ENCODE measurements at places on chromosomes 5 and 9. TPM values are rescaled to one million over a fixed set of nuclear protein-coding genes. Genes with fewer than 3 reads are reported as not detected.

DNA sequence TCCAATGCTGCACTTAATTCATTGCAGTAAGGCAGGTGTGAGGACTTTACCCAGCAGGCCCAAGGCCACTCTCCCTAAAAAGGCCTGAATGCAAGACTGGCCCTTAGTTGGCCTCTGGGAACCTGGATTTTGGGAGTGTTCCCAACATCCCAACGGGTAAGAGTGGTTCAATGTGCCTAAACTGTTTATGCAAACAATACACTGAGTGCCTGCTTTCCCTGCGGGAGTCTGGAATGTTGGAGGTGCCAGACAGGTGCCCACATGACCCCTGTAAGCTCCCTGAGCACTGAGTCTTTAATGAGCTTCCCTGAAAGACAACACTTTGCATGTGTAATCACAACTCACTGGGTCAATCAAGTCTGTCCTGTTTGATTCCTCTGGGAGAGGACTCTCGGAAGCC, 37.4 kb downstream of the NSUN2 start:
- H3K27me3 ChIP-seq = no peaks in the 10 kb centered on the region
- H3K4me3 ChIP-seq = no peak overlapping the region

Gene SPINK1
- not detected for total RNA-seq

- no peak for DNase-seq
- H3K27me3 ChIP-seq = peaks cover 28% of the 10 kb centered on the region
- H3K4me3 ChIP-seq = no peak overlapping the region
- no peaks in the 10 kb centered on the region for H3K36me3 ChIP-seq
Measured at GRCh38 chr9:3177146-3177761, 333.4 kb upstream of the PUM3 start.

GRCh38 chr9:134502266-134502791, 139.3 kb upstream of the COL5A1 start:
- H3K27me3 ChIP-seq = peaks cover 28% of the 10 kb centered on the region
- no peak overlapping the region for H3K27ac ChIP-seq
- DNase-seq = no peak
- H3K4me3 ChIP-seq = no peak overlapping the region
- no peaks in the 10 kb centered on the region for H3K36me3 ChIP-seq
- no peaks in the 10 kb centered on the region for H3K4me1 ChIP-seq

Gene BRINP1
- not detected for total RNA-seq

Gene CCNI2
- 10.0 TPM for total RNA-seq

Gene FGF1
- not detected for total RNA-seq

GRCh38 chr5:149452007-149452664, 73.0 kb upstream of the IL17B start:
- H3K36me3 ChIP-seq = no peaks in the 10 kb centered on the region
- no peak overlapping the region for H3K27ac ChIP-seq
- H3K27me3 ChIP-seq = no peaks in the 10 kb centered on the region
- H3K4me1 ChIP-seq = peaks cover 9% of the 10 kb centered on the region

GRCh38 chr9:27474305-27474704, 49.8 kb upstream of the IFNK start:
- peaks cover 2% of the 10 kb centered on the region for H3K36me3 ChIP-seq
- no peaks in the 10 kb centered on the region for H3K4me1 ChIP-seq
- no peaks in the 10 kb centered on the region for H3K27me3 ChIP-seq
- DNase-seq = no peak
- H3K4me3 ChIP-seq = no peak overlapping the region
- no peak overlapping the region for H3K27ac ChIP-seq

DNA sequence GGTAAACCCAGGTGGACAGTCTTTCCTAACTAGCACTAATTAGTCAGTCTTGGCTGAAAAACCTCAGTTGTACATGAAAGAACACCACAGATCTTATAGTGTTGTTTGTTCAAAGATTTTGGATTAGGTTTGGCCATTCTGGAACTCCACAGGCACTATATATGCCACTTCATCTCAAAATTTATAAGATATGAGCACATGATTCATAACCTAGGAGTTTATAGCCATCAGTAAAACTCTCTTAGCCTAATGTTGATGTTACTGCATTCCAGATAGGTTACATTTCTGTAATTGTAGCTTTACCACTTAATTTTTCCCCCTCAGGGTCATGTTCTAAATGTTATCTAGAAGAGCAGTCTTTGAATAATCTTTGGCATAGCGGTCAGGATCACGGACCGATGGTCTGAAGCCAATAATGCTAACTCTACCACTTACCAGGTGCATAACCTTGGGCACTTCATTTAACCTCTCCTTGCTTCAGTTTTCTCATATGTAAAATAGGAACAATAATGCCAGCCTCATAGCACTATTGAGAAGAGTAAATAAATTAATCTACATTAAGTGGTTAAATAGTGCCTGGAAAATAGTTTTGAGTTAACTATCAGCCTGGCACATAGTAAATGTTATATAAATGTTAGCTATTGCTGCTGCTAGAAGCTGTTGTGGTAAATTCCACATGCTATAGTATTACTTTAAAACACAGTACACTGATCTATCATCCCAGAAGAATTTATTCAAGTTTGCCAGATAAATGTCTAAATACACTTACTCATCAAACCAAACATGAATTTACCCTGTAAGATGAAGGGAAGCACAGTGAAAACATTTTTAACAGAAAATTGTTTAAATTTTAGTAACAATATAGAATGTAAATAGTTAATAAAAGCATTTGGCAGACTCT, 743.9 kb downstream of the NR2F1-AS1 start:
- no peaks in the 10 kb centered on the region for H3K36me3 ChIP-seq
- H3K4me1 ChIP-seq = no peaks in the 10 kb centered on the region
- no peak overlapping the region for H3K27ac ChIP-seq
- DNase-seq = no peak
- H3K27me3 ChIP-seq = no peaks in the 10 kb centered on the region
- H3K4me3 ChIP-seq = no peak overlapping the region

Data from naive thymus-derived CD8-positive, alpha-beta T cell (primary cell).